Transverse colon (tissue), 4 donors: ENCODE measurements at places on chromosomes 16 and 17. TPM values are rescaled to one million over a fixed set of nuclear protein-coding genes. Genes with fewer than 3 reads are reported as not detected.

The SEZ6L2 gene
- total RNA-seq: 3.0 TPM

The DOC2A gene
- total RNA-seq: 9.8 TPM

The C16orf74 gene
- total RNA-seq: 7.0 TPM

The CASKIN1 gene
- not detected for total RNA-seq

The GH2 gene
- not detected for total RNA-seq

The KRT27 gene
- not detected for total RNA-seq

The IGF2BP1 gene
- not detected for total RNA-seq

The PDP2 gene
- total RNA-seq: 15.7 TPM

The TLCD3B gene
- total RNA-seq: not detected

The RAB11FIP4 gene
- total RNA-seq: 56.1 TPM

The NT5M gene
- not detected for total RNA-seq

The CCL7 gene
- not detected for total RNA-seq

The ABHD15 gene
- 23.5 TPM for total RNA-seq

The FBXL16 gene
- total RNA-seq: 0.60 TPM

The EME1 gene
- not detected for total RNA-seq

The OTOP2 gene
- total RNA-seq: 44.5 TPM

The DHX40 gene
- total RNA-seq: 23.9 TPM

The DYNLRB2 gene
- not detected for total RNA-seq

The AIPL1 gene
- total RNA-seq: not detected

The TEKT5 gene
- not detected for total RNA-seq

The TEKT3 gene
- total RNA-seq: 0.48 TPM

The TEX19 gene
- total RNA-seq: not detected

The AGRP gene
- total RNA-seq: not detected

The IRX3 gene
- not detected for total RNA-seq

The APOH gene
- total RNA-seq: 0.55 TPM

The BTBD17 gene
- total RNA-seq: not detected

The CCR7 gene
- total RNA-seq: 0.14 TPM

The UMOD gene
- total RNA-seq: not detected
